ENCODE measurements at places on chromosomes 2 and 18.

- DNase-seq, result no peak
Observed at GRCh38 chr2:55607717-55608116, 9.7 kb downstream of the PPP4R3B start.

DNA sequence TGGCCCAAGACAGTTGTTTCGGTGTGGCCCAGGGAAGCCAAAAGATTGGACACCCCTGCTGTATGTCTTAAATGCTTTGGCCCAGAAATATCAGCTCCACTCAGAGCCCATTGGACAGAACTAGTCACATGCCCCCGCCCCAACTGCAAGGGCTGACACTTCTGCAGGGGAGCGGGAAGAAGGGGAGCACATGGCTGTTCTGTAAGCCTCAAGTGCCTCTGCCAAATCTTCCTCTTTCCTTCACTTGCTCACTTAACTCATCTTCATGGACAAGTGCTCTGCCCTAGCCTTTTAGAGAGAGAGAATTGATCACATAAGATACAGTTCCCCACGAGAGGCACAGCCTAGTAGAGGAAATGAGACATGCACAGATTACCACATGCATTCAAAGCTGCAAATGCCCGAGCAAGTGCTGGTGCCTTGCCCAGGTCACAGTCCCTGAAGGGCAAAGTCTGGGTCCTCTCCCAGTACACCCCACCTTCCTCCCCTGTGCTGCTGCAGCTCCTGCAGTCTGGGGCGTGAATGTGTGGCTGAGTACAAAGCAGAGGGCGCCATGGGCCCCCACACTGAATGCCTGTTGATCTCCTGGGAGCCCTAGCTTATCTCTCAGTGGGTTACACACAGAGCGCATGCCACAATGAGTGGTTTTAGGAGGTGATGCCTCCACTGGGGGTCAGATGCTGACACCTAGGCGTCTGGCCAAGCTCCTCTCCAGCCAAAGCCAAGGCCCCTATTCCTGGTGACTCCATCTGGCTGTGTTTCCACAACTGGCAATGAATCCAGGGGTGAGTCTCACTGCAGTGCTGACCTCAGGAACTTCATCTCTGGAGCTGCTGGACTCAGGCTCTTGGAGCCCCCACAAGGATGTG lies 135.3 kb downstream of the CTIF start:
- DNase-seq, result peak; percentile 35

DNA sequence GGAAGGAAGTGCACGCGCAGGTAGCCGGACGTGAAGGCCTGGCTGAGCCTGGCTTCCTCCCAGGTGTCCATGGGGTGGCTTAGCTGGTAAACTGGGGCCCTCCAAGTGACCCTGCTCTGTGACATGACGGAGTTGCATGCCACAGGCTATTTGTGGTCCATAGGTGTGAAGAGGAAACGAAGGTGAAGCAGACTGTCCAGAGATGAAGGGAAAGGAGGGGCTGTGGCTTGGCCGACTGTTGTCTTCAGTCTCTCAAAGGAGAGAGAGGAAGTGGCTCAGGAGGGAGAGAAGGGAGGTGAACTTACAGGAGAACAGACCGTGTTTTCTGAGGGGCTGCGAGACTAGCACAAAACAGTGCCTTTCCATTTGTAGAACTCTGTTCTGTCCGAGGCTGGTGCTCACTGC lies 19.3 kb downstream of the INPP5D start:
- no peak for DNase-seq

- peak; percentile 53 for DNase-seq
Observed at GRCh38 chr2:119218478-119219064, 5.1 kb upstream of the STEAP3 start.

DNA sequence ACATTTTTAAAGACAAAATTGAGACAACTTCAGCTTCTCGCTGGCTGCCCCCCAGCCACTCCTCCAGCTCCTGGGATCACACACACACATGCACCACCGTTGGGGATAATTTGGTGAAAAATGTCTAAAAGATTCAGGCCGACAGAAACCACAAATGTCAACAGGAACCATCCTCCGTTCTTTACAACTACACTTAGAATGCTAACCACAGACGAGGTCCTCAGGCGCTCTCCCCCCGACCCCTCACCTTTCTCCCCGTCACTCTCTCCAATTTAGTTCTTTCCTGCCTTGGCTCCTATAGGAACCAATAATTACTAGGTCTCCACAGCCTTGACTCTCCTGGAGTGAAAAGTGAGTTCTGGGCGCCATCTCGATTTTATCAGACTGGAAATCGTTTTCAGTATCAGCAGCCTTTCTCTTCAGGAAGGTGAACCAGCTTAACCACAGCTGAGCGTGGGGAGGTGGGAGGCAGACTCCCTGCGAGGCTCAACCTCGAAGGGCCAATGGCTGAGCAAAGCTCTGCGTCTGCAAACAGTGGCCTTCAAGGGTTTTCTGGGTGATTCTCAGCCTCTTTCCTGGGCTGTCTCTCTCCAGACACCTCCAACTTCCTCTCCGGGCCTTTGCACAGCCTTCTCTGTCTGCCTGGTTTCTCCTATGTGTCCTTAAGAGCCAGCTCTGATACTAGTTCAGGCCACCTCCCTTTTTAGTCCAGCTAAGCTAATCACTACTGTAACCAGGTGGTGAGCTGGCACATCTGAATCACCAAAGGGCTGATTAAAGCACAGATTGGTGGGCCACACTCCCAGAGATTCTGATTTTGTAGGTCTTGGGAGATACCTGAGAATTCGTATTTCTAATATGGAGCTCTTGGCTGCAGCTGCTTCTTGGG lies 115.7 kb upstream of the COPS8 start:
- DNase-seq, result no peak

GRCh38 chr2:70360661-70361270 lies 58.9 kb upstream of the FAM136A start:
- no peak for DNase-seq

DNA sequence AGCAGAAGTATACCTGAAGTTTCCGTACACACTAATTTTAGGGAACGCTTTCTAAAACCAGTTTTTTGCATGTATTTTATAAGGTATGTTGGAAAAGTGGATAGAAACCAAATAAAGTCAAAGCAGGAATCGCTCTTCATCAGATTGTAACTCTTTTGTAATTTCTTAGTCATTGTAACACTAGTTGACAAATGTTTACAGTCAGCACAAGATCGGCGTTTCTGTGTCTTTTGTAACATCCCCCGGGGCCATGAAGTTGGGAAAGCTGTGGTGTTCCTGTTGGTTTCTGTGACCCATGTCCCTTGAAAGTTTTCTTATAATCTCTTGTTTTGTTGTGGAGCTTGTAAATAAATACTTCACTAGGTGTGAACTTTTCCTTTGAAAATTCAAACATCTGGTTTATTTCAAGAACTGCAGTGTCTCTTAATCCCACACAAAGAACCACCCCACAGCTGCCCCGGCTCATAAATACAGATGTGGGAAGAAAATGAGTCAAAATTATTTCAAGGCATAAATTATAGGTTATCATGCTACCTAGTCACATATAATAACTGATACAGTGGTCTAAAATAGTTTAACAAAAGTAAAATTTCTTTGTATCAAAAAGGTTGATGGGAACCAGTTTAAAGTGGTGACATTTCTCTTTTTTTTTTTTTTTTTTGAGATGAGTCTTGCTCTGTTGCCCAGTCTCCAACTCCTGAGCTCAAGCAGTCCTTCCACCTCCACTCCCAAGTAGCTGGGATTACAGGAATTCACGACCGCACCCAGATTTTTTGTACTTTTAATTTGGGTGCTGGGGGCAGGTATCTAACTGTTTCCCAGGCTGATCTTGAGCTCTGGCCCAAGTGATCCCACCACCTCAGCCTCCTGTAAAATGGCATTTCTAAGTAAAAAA lies 751 bp upstream of the NMI start:
- no peak for DNase-seq

DNA sequence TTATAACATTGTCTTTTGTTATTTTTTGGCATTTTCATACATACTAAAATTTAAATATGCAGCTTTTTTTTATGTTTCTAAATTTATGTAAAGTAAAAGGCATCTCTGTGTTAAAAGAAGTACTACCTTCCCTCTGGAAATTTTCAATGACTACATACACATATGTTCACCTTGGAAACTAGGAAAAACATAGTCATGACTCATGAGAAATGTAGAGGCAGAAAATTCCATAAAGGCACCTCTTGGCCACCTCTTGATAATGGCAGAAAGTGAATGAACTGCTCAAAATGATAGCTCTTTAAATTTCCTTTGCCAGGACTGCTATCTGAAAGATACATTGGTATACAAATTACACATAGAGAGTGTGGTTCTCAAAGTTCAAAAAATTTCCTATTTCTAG lies 889.1 kb upstream of the ZEB2 start:
- no peak for DNase-seq

GRCh38 chr2:112921982-112922381 lies 11.0 kb downstream of the IL37 start:
- no peak for DNase-seq

GRCh38 chr2:27929916-27930486 lies 39.5 kb downstream of the BABAM2 start:
- DNase-seq, result no peak

DNA sequence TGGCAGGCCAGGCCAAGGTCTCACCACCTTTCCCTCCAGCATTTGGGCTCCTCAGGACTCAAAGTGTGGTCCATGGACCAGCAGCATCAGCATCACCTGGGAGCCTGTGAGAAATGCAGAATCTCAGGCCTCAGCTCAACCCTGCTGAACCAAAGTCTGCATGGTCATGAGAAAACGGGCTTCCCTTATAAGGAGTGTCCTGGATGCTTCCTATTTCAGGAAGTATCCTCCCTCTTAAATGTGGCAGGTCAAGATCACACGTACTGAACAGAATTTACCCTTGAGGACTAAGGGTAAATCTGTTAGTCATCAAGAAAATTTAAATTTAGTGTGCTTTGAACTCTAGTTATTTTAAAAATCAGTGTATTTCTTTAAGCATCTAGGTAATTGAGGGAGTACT lies 11.8 kb downstream of the CD8A start:
- DNase-seq, result no peak

- DNase-seq, result no peak
Observed at GRCh38 chr2:88852753-88853402, 161.4 kb downstream of the RPIA start.

DNA sequence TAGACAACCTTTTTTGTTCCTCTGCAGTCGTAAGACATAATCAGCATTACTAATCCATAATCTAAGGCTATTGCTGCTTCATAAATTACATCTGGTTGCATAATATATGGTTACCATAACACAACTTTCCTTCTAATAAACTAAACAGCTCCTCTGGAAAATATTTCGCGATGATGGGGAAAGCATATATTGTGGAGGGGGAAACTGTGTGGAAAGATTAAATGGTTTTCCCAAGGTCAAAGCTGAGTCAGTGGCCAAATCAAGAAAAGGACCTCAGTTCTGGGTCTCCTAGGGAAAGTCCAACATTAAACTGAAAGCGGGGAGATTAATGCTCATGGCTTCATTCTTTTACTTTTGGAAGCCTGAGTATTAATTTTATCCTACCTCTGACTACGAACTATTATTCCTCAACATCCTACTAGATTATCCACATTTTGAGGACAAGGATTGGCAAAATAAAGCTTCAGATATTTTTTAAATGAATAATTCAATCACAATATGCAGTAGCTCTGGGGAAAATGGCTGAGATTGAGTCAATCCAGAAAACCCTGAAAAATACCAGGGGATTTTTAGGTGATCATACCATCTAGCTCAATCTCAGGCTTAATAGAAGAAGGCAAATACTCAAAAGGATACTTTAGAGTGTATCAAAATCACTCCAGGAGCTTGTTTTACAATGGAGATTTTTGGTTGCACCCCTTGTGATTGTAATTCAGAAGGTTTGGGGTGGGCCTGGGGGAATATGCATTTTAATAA lies 33.8 kb upstream of the STK17B start:
- no peak for DNase-seq

- DNase-seq, result peak; percentile 38
Observed at GRCh38 chr2:63189026-63189425, 138.4 kb downstream of the OTX1 start.

- no peak for DNase-seq
Observed at GRCh38 chr2:66789741-66790140, 354.8 kb downstream of the MEIS1 start.

DNA sequence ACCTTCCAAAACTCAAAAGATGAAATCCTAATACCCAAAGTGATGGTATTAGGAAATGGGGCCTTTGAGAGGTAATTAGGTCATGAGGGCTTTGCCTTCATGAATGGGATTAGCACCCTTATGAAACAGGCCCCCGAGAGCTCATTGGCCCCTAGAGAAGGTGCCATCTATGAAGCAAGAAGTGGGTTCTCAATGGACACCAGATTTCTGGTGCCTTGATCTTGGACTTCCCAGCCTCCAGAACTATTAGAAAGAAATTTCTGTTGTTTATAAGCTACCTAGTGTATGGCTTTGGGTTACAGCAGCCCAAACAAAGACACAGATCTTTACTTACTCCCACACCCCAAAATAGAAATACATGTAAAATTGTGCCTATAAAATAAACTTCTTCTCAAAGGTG lies 45.4 kb downstream of the SOCS6 start:
- DNase-seq, result no peak

DNA sequence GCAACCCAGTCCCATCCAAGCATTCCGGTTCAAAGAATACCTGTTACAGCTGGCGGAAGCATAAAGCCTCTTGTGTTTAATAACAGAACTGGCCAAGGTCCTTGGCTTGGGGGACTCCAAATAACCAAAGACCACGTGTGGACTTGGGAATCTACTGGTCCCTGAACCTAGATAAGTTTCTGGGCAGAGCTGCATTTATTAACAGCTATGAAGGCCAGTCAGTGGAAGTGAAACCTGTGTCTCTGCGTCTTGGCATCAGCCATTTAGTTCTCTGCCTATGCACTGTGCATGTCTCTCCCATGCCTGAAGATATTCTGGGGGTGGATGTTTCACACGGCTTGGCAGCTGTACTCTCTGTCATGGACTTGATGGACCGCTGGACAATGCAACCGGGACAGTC lies 137.7 kb downstream of the CCBE1 start:
- no peak for DNase-seq

- DNase-seq, result no peak
Observed at GRCh38 chr2:181786371-181787228, 104.9 kb upstream of the ITPRID2 start.

- no peak for DNase-seq
Observed at GRCh38 chr18:70190529-70190928, 15.0 kb downstream of the RTTN start.

Data from brain microvascular endothelial cell (primary cell).